ENCODE measurements at places on chromosomes 4 and X. TPM values are rescaled to one million over a fixed set of nuclear protein-coding genes. Genes with fewer than 3 reads are reported as not detected.

CABS1 gene
- not detected for total RNA-seq

TMEM144 gene
- total RNA-seq: 6.4 TPM

ZNF827 gene
- total RNA-seq: 6.4 TPM

RTL9 gene
- total RNA-seq: not detected

ADD1 gene
- 143 TPM for total RNA-seq

MAGEA8 gene
- not detected for total RNA-seq

DDX60 gene
- 17.0 TPM for total RNA-seq

TFDP3 gene
- total RNA-seq: not detected

MAGEA4 gene
- not detected for total RNA-seq

AMTN gene
- 0.09 TPM for total RNA-seq

DKK2 gene
- total RNA-seq: 0.09 TPM

ZAR1 gene
- not detected for total RNA-seq

SPANXC gene
- total RNA-seq: not detected

RPS6KA6 gene
- 0.19 TPM for total RNA-seq

CLCN4 gene
- total RNA-seq: 7.4 TPM

METTL14 gene
- total RNA-seq: 17.7 TPM

OPHN1 gene
- 8.9 TPM for total RNA-seq
